ENCODE measurements at places on chromosomes 4 and X. TPM values are rescaled to one million over a fixed set of nuclear protein-coding genes. Genes with fewer than 3 reads are reported as not detected.

Gene GYG2
- 3.9 TPM for total RNA-seq

Gene CDX4
- total RNA-seq: not detected

Gene AR
- total RNA-seq: 11.3 TPM

Gene BANK1
- 0.32 TPM for total RNA-seq

Gene CTSO
- total RNA-seq: 12.2 TPM

Gene CT47B1
- total RNA-seq: not detected

Gene MEPE
- total RNA-seq: not detected

Gene HSFX2
- not detected for total RNA-seq

Gene TENM3
- total RNA-seq: 26.4 TPM

Gene DRD5
- total RNA-seq: not detected

Gene SHISA3
- not detected for total RNA-seq

Gene AMOT
- total RNA-seq: 15.1 TPM

Gene DUSP9
- not detected for total RNA-seq
